NCI-H1930 (cell line): ENCODE measurements at places on chromosomes 11 and 22.
A peak's percentile ranks its signal among the peaks of the same experiment; 100 is the strongest.

GRCh38 chr11:114247070-114247789 is 49.0 kb upstream of the NNMT start:
- DNase-seq, result no peak

- DNase-seq, result no peak
Measured at GRCh38 chr11:58739725-58740430, 8.1 kb upstream of the GLYAT start.

- DNase-seq, result no peak
Measured at GRCh38 chr22:42946546-42947198, 68.3 kb downstream of the PACSIN2 start.

GRCh38 chr11:35282221-35282882 is 137.0 kb downstream of the SLC1A2 start:
- no peak for DNase-seq

- no peak for DNase-seq
Measured at GRCh38 chr11:45385844-45386243, 99.7 kb upstream of the SYT13 start.

GRCh38 chr11:130813638-130814037 is 102.6 kb downstream of the SNX19 start:
- no peak for DNase-seq

- no peak for DNase-seq
Measured at GRCh38 chr11:77636731-77637344, 756 bp downstream of the CLNS1A start.

GRCh38 chr11:114448749-114449482 is 9.6 kb downstream of the REXO2 start:
- no peak for DNase-seq

DNA sequence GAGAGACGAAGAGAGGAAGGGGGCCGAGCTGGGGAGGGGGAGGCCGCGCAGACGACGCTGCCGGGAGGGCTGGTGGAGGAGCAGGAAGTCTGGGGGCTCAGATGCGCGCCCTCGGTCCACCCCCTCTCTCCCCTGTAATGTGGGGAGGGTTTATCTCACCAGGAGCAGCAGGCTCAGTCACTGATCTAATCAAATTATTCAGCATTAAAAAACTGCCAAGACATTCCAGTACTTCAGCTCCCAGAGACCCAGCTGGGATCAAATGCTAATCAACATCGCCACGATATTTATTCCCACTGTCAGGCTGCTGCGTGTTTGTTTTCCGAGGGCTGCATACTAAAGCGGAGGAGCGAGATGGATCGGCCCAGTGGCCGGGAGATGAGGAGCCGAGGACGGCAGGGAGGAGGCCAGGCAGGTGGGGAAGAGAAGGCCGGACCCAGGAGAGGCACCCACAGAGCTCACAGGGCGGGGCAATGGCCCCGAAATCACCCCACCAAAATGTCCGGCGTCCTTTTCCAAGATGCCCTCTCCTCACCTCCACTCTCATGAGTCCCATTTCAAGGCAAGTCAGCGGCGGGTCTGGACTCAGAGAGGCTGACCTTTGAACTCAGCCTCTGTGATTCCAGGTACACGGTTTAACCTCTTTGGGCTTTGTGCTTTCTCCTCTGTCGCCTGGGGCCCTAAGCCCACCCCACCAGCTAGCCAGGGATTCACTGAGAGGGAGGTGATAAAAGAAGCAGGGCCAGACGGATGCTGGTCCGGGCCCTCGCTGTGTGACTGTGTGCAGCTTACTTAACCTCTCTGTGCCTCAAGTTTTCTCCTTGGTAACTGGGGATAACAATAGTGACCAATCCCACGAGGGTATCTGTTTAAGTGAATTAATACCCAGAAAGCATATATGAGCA is 502.1 kb downstream of the MN1 start:
- DNase-seq, result no peak

GRCh38 chr11:36240801-36241200 is 48.4 kb downstream of the COMMD9 start:
- DNase-seq, result no peak

- DNase-seq, result no peak
Measured at GRCh38 chr22:38733329-38733723, 22.5 kb downstream of the SUN2 start.

DNA sequence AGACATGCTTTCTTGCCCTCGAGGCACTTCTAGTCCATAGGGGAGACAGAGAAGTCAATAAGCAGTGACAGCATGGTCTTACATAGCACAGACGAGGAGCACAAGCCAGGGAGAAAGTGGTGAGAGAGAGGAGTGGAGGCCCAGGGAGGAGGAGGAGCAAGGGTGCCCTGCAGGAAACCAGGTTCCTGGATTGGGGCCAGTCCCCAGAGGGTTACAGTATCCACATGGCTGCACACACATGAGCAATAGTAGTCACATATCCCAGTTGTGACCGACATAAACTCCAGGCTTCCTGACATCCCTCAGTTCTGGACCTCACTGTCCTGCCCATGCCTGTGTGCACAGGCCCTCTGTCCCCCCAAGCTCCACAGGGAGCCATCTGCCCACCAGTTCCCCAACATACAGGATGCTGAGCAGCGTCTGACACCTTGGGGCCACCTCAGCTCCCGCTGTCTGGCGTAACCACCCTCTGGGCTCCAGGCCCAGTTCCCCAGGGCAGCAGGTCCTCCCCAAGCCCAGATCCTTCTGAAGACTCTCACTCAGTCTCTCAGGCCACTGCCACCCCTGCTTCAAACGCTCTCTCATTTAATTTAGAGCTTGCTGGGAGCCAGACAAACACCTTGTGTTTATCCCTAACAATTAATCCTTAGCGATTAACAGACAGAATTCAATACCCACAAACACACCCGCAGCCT is 53.7 kb downstream of the DSCAML1 start:
- DNase-seq, result no peak

- DNase-seq, result peak; percentile 35
Measured at GRCh38 chr22:38109371-38110001, 998 bp downstream of the BAIAP2L2 start.

DNA sequence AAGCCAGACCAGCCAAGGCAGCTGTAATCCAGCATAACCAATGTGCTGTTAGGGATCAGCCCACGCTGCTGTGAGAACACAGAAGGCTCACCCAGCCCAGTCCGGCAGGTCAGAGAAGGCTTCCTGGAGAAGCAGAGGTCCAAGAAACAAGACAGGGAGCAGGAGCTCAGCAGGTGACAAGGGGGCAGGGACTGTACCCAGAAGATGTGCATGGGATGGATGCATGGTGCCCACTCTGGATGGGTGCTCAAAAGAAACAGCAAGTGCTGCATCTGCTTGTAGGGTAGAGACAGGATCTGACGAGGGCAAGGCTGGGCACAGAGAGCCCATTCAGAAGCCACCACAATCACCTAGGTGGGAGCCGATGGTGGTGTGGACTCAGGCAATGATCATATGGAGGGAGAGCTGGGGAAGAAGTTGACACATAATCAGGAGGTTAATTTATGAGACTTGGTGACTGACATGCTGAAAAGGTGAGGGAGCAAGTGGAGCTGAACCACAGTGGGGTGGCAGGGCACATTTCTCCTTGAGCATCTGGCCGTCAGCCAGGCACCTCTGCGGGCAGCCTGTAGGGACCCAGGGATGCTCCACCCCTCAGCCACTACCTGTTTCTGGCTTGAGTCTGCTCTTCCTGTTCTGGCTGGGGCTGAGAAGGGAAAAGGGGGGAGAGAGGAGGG is 102.3 kb upstream of the DRD2 start:
- DNase-seq, result no peak

DNA sequence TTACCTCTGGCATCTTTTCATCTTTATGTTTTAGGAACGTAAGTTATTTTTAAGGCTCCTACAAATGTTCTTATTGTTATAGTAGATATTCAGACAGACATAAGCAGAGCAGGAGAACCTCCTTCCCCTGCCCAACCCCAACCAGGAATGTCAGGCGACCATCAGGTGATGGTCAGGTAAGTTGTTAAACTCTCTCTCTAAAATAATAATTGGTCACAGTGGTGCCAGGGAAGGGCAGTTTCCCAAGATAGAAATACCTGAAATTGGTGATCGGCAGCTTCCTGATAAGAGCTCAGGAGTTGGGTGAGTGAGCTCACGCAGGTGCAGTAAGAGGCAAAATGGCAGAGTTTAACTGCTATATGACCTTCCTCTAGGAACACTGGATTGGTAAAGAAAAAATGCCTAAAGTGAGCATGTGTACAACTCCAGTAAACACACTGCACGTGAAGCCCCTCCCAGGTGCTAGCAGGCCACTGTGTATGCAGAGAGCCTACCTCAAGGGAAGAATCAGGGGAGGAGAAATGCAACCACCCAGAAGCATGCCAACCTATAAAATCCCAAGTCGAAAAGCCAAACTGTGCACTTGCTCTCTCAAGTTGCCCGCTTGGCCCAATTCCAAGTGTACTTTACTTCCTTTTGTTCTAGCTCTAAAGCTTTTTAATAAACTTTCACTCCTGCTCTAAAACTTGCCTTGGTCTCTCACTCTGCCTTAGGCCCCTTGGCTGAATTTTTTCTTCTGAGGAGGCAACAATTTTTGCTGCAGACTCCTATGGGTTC is 273.9 kb downstream of the SBF2 start:
- DNase-seq, result no peak

GRCh38 chr11:110128161-110128560 is 35.0 kb downstream of the ZC3H12C start:
- DNase-seq, result peak; percentile 8

DNA sequence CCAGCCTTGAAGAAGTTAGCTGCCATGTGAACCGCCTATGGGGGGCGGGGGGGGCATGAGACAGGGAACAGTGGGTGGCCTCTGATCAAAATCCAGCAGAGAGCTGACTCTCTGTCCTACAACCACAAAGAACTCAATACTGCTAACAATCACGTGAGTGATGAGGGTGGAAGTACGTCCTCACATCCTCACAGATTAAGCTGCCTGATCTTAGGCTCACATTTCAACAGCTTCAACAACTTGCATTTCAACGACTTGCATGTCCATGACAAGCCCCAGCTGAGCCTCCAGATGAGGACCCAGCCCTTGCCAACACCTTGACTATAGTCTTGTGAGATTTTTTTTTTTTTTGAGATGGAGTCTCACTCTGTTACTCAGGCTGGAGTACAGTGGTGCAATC is 51.6 kb downstream of the CLMP start:
- DNase-seq, result no peak

- no peak for DNase-seq
Measured at GRCh38 chr11:2945757-2946287, 16.6 kb upstream of the PHLDA2 start.

DNA sequence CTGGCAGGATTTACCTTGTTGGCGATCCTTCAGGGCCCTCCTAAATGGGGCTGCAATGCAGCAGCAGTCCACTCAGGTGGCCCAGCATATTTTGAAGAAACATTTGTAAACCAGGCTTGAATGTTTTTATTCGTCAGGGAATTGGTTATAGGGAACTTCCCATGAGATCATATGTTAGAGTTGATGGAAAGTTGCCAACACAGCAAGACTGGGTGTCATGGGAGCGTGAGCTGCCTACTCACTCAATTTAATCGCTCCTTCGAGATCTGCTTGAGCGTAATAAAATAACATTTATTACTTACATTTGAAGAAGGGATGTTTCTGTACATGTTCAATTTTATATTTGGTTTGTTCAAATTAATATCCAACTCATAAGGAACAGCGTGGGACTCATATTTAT is 19.4 kb downstream of the OR2AT4 start:
- DNase-seq, result no peak

- no peak for DNase-seq
Measured at GRCh38 chr11:74072721-74073120, 63.8 kb upstream of the UCP3 start.

GRCh38 chr22:25437414-25438160 is 126.9 kb upstream of the GRK3 start:
- DNase-seq, result no peak

DNA sequence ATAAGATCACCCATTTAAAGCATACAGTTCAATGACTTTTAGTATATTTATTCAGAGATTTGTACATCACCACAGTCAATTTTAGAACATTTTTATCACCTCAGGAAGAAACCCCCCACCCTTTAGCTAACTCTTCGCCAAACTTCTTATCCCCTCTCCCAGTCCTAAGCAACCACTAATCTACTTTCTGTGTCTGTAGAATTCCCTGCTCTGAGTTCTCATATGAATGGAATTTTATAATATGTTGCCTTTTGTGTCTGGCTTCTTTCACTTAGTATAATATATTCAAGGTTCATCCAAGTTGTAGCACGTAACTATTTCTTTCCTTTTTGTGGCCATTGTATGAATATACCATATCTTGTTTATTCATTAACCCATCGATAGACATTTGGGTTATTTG is 3.6 kb downstream of the ANKRD13D start:
- DNase-seq, result no peak

DNA sequence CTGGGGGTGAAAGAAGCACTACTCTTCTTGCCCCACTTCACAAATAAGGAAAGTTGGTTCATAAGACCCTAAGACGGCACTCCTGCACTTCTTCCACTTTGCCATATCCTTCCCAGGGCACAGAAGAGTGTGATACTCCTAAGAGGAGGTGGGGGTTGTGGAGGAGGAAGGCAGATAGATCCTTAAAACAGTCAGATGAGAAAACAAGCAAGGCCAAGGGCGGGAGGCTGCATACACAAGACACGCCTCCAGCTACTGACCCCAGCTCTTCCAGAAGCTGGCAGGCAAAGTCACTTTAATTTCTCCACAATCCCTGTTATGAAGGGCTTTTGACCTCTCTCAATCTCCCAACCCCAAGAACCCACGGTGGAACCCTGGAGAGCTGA is 1.6 kb upstream of the CHRM4 start:
- DNase-seq, result no peak

GRCh38 chr22:47154621-47155081 is 392.2 kb downstream of the TBC1D22A start:
- no peak for DNase-seq

DNA sequence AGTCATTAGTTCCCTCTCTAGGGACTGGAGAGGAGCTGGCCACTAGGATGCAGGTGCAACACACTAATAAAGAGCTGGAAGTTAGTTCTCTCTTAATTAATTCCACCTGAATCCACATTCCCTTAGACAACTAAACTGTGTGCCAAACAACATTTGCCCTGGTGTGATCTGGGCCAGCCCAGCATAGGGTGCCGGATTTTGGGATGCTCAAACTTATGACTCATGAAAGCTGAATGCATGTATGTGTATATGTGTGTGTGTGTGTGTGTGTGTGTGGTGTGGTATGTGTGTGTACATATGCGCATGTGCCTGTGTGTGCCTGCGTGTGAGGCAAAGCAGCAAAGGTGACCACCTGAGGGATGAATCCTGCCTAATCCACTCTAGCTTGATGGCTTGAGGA is 110.7 kb downstream of the EHF start:
- DNase-seq, result no peak

- DNase-seq, result no peak
Measured at GRCh38 chr22:35868938-35869337, 151.3 kb downstream of the APOL5 start.

- DNase-seq, result peak; percentile 43
Measured at GRCh38 chr22:46122511-46122971, 27.8 kb upstream of the PPARA start.

GRCh38 chr11:27916541-27917100 is 191.3 kb downstream of the KIF18A start:
- no peak for DNase-seq

GRCh38 chr11:13249177-13249576 is 28.4 kb upstream of the BMAL1 start:
- DNase-seq, result no peak

DNA sequence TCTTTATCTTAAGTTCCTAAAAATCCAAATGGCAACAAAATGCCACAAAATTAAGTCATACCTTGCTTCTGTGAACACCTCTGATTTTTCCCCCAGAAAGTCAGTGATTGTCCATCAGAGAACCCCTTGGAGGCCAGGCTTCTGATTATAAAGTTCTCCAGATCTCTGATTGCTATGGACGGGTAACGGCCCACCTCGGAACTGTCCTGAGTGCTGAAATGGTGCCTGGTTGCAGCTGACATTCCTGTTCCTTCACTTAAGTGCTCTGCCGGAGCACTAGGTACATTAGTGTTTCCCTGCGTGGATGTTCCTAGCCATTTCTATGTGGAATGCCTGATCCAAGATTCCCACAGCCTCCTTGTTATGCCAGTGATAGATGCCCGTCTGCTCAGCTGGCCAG is 85.0 kb downstream of the CHST1 start:
- DNase-seq, result no peak
